ENCODE measurements at places on chromosomes 7 and 10.

DNA sequence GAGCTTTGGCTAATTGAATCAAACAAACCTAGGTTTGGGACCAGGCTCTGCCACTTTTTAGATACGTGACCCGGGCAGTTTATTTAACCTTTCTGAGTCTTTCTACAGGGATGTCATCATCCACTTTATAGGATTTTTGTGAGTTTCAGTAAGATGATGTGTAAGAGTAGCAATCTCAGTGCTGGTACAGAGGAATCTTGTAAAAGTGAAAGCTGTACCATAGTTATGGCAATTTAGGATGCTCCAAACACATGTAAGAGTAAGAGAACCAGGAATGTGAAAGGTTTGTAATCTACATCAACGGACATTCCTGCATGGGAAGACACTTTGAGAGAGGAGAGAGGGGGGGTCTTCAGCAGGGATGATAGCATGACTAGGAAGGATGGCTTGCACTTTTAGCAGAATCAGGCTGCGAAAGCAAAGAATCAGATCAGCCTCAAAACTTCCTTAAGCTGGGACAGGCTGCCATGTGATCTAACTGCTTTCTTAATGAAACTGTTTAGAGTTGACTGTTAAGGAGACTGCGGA, 968 bp downstream of the NOLC1 start:
- DNase-seq: no peak

- no peak for DNase-seq
Measured at GRCh38 chr7:101567230-101567629, 61.9 kb downstream of the MYL10 start.

DNA sequence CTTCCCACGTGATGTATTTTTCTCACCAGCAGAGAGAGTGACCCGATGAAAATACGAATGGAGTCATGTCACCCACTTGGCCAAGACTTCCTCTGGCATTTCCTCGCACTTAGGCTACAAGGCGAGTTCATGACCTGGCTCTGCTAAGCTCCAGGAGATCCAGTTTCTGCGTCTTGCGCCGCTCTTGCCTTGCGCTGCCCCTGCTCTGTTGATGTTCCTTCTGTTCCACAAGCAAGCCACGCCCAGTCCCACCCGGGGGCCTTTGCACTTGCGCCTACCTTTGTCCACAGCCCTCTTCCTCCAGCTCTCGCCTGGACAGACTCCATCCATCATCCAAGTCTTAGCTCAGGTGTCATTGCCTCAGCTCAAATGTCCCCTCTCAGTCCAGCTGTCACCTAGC, 116.3 kb upstream of the SHH start:
- no peak for DNase-seq

- DNase-seq: no peak
Measured at GRCh38 chr10:132543916-132544743, 6.5 kb downstream of the INPP5A start.

GRCh38 chr7:18685971-18686370, 190.4 kb downstream of the HDAC9 start:
- no peak for DNase-seq

DNA sequence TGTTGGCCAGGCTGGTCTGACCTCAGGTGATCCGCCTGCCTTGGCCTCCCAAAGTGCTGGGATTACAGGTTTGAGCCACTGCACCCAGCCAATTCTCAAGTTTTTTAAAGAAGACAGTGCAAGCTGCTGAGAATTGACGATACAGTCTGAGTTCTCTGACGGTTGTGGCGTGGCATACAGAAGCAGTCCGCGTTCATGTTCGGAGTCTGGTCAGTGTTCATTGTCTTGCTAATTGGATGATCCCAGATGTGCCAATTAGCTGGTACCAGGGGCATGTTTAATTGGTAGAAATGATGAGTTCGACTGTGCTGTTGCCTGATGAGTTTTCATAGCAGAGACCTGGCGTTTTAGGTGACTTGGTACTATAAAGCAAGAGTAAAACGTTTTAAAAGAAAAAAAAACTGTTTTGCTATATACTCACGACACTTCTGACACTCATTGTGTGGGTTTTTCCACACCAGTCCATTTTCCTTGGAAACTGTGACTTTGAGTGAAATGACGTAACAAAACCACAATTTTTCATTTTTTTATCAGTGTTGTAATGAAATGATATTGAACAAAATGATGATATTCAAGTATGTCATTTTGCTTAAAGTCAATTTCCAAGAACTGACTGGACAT, 32.3 kb downstream of the CAMK1D start:
- DNase-seq: no peak

- peak; percentile 23 for DNase-seq
Measured at GRCh38 chr7:2138146-2138765, 94.5 kb downstream of the MAD1L1 start.

DNA sequence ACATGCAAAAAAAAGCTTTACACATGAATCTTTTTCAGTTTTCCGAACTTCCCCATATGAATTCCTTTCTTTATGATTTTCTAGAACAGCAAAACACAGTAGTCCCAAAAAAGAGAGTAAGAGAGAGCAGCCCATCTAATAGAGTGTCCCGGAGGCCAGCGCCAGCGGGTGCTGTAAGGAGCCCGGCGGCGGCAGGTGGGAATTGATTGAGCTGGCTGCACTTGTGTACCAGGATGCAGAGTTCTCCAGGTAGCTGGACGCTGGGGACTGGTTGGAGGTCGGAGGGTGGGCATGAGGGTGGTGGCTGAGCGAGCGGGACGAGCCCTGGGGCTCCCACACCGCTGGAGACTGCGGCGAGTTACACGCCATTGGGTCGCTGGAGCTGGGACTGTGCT, 4.0 kb downstream of the DLX5 start:
- DNase-seq: no peak

DNA sequence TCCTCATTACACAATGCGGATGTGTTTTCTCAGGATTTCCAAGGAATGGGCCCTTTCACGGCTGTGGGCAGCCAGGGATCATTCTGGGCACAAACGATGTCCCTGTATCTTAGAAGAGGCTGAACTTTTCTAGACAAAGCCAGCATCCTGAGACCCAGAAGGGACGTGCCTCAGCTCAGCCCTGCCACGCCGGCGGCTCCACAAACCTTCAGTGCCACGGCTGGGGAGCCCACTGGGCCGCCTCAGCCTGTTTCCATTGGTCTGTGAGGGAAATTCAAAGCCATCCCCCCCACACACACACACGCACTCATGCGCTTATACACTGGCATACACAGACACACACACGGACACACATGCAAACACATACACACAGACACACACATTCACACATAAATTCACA, 344.9 kb upstream of the MKI67 start:
- DNase-seq: no peak

DNA sequence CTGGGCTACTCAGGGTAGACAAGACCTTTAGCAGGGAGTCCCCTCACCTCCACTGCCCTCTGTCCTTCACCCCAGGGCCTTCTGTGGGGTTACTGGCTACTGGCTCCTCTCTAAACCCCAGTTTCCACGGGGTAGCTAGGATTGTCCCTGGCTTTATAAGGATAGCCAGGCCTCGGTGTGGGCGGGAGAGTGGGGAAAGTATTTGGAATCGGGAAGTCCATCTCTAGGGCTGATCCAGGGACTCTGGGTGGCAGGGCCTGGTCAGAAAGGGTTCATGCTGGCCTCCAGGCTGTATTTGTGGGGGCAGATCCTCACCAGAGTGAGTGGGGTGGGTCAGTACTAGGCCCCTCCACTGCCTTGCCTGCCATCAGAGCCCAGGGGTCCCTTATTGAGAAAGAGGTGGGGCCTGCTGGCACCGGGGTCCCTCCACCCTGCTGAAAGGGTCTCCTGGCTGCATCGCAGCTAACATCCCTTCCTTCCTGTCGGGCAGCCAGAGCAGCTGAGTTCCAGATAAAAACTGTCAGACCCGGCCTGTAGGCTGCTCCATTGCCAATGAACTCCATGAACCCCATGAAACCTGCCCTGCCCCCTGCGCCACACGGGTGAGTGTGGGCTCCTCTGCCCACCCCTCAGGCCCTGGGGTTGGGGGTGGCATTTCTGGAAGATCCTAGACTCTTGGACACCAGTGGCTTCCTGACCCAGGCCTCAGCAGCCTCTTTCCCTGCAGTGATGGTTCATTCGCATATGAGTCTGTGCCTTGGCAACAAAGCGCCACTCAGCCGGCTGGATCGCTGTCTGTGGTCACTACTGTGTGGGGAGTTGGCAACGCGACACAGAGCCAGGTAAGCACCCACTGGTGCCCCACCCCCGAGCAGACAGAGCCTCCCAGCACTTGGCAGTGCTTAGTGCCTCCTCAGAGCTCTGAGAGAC, 7.3 kb downstream of the ZMIZ2 start:
- no peak for DNase-seq

DNA sequence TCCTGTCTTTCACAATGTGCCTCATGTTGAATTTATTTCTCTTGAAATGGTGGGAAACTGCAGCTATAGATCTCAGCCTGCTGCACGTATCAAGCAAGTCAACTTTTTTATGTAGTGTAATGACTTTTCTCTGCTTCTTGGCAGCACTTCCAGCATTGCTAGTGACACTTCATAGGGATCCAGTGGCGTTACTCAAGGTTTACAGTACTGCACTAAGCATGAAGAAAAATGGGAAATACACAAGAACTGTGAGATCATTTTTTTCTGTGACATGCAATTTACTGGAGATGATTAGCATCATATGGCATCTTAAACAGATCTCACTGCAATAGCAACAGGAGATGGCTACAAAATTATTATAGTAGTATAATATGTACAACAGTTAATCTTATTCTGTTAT, 90.9 kb downstream of the POLR1F start:
- no peak for DNase-seq
